ENCODE measurements at places on chromosomes 5 and 9.

GRCh38 chr5:52787600-52788504, at the start of the genes ITGA1 and PELO:
TSS of gene ITGA1 (plus strand) at chr5:52787916. CDS start at chr5:52788354, 438 bp downstream.
TSS of gene PELO (plus strand) at chr5:52787916. CDS start at chr5:52800395, 12,479 bp downstream.
- peak; percentile 13 for DNase-seq

- no peak for DNase-seq
Measured at GRCh38 chr5:72649449-72649848, 142.2 kb upstream of the ZNF366 start.

DNA sequence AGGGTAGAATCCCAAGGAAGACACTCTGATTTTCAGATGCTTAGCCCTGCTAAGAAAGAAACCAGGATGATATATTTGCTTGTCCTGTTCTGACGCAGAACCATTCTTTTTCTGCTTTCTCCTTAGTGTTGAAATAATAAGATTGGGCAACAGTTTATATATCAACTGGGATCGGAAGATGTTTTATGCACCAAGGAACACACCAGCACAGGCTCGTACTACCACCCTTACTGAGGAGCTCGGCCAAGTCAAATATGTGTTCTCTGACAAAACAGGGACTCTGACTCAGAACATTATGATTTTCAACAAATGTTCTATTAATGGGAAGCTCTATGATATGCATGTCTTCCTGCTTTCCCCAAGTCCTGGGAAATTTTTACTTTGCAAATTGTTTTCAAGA, 19.0 kb upstream of the RUSC2 start:
- no peak for DNase-seq

- DNase-seq: no peak
Measured at GRCh38 chr5:67015541-67016191, 180.9 kb downstream of the CD180 start.

GRCh38 chr5:134145779-134146581, 30.8 kb downstream of the SKP1 start:
- DNase-seq: peak; percentile 74

GRCh38 chr9:19442240-19442639, 33.4 kb downstream of the ACER2 start:
- DNase-seq: no peak

- DNase-seq: no peak
Measured at GRCh38 chr5:170741801-170742200, 41.7 kb upstream of the GABRP start.
